ENCODE measurements at places on chromosomes 12 and 14.

DNA sequence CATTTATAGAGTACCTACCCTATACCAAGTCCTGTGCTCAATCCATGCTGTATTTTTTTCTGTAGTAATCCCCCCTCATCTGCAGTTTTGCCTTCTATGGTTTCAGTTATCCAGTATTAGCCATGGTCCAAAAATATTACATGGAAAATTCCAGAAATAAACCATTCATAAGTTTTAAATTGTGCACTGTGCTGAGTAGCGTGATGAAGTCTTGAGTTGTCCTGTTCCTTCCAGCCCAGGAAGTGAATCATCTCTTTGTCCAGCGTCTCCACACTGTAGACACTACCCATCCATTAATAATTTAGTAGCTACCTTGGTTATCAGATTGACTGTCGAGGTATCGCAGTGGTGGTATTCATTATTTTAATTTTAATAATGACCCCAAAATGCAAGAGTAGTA lies 54.2 kb downstream of the SUDS3 start:
- DNase-seq, result peak; percentile 9

DNA sequence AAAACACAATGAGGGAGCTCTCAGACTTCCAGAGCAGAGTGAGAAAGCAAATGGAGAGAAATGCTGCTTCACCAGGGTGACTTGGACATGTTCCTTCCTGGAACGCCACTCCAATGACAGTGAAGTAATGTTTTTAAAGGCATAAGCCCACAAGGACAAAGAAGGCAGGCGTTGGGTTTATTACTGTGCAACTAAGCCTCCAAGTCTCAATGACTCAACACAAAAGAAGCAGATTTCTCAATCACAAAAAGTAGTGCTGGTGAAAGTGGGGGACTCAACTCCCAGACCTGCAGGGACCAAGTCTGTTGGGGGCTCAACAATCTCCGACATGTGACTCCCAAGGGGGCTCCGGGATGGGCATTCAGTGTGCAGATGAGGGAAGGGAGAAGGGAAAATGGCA lies 505.2 kb downstream of the BCL11B start:
- no peak for DNase-seq

- DNase-seq, result peak; percentile 78
These were observed 771 bp downstream of the DAAM1 start for GRCh38 chr14:59189091-59189785.

DNA sequence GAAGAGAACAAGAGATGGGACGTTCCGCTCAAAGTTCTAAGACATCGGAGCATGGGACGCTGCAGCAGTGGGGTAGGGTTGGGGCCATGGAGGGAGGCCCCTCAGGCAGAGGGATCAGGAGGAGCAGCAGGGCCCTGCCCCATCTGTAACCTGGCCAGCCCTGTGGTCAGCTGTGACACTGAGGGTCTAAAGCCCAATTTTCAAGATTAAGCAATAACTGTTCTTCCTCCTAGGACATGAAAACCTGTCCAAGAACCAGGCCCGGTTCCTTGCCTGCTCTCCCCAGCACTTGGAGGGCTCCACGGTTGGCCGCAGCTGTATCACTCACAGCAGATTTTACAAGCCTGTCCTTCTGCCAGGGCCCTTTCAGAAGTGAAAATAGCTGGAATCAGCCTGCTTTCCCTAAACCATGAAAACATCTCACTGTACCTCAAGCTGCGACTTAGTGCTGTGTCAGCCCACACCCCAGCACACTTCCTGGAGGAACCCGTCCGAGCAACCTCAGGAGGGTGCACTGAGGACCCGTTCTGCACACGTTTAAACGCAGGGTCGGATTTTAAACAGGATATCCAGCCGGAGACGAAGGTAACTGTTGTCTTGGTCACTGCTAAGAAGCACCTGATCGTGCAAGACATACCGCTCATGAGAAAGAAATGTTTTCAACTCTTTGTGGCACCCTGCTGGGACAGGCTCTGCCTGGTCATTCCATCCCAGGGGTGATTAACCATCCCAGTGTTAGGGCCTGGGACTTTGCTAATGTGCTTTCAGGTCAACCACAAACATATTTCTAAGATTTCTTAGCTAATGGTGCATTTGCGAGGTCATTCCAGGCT lies 201.9 kb upstream of the DIO3 start:
- DNase-seq, result peak; percentile 6

DNA sequence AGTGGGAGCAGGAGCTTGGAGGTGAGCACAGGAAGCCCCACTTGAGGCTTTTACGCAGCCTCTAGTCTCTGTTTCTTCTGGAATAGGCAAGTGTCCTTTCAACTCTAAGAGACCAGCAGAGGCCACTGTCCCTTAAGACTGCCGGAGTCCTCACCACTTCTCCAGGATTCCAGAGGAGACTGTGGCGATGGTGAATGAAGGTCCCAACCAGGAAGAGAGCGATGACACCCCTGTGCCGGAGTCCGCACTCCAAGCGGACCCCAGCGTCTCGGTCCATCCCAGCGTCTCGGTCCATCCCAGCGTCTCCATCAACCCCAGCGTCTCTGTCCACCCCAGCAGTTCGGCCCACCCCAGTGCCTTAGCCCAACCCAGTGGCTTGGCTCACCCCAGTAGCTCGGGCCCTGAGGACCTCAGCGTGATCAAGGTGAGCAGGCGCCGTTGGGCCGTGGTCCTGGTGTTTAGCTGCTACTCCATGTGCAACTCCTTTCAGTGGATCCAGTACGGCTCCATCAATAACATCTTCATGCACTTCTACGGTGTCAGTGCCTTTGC lies 442 bp downstream of the FLVCR2 start:
- no peak for DNase-seq

GRCh38 chr14:33307691-33308251 lies 369.1 kb downstream of the NPAS3 start:
- peak; percentile 91 for DNase-seq

GRCh38 chr12:29398495-29398894 lies 17.5 kb upstream of the ERGIC2 start:
- no peak for DNase-seq

GRCh38 chr12:94740601-94741362 lies 90.4 kb upstream of the TMCC3 start:
- DNase-seq, result no peak

DNA sequence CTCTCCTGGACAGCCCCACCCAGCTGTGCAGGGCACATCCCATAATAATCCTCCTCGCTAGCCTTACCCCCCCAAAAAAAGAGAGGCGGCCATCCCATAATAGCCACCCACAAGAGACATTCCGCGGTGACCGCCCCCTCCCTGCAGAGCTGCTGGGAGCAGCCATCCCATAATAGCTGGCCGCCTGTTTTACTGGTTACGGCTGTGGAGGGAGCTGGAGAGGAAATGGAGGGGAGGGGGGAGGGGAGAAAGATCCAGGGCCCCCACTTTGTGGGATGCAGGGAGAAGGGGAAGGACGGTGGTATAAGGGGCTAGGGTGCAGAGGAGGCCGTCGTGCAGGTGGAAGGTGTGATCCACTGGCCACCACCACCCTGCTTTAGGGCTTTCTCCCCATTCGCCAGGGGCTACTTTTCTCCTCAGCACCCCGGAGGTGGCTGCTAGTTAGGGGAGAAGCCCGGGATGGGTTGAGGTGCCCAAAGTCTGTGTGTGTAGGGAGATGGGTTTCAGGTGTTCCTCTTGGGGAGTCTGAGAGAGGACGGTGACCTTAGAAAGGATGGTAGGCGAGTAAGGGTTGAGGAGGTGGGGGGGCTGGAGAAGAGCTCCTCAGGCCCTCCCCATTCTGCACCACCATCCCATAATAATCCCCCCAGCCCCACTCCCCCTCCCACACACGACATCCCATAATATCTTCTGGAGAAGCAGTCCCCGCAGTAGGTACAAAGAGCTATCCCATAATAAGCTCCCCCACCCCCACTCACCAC lies 6.0 kb upstream of the CHD4 start:
- peak; percentile 74 for DNase-seq

DNA sequence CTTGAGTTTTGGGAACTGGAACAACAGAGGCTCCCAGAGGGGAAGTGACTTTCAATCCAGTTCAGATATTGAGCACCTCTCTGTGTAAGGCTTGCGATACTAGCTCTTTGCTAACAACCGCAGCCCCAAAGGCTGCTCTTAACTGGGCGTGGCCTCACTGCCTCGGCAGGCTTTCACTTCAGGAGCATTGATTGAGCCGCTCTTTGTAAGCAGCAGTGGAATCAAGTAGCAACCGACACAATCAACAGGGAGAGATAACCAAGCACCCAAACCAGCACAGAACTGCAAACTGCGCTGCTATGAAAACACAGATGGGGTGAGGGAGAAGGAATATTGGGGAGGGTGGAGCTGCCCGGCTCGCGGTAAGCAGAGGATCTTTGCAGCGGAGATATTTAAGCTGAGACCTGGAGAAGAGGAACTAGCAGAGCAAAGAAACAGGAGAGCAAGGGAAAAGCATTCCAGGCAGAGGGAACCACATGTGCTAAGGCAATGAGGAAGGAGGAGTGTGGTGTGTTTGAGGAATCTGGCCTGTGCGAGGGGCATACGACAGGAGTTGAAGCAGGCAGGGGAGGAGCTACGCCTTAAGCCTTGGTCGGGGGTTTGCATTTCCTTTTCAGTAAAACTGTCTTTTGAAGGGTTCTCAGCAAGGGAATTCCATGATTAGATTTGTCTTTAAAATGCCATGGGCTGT lies 17.3 kb upstream of the YY1 start:
- peak; percentile 82 for DNase-seq

DNA sequence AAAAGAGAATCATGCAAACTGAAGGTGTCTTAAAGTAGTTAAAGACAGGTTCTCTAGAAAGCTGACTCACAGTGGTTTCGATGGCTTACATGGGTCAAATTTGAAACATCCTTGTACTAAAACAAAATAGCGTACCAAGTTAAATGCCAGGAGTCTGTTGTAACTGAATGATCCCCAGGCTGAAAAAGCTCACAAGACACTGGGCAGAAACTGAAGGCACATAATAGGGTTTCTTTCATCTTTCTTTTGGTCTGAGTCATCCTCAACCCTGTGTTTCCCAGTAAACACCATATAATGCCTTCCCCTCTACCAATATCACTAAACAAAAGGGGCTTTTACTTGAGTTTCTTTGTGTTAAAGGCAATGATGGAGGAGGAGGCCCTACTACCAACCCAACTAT lies 12.8 kb downstream of the ZFYVE1 start:
- peak; percentile 76 for DNase-seq
